IPS DF 19.7 (cell line): ENCODE measurements at places on chromosomes 11 and 22.

- DNase-seq = peak; percentile 9
Measured at GRCh38 chr11:97938789-97939188, 1082.0 kb upstream of the CNTN5 start.

DNA sequence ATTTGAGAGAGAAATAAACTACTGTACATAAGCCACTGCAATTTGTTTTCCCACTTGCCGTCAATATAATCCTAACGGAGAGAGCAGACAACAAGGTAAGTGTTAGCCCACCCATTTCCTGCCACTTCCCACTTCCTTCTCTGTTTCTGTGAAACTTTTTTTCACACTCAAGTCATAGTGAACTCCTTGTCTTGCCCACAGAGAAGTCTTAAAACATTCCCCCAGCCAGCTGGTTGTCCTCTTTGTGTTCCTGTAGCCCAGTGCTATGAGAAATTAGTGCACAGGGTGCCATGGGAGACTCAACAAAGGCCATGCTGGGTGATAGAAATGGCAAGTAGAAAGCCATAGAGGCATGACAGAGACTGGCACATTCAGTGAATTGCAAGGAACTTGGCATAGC lies 208.6 kb downstream of the BLID start:
- DNase-seq = no peak

DNA sequence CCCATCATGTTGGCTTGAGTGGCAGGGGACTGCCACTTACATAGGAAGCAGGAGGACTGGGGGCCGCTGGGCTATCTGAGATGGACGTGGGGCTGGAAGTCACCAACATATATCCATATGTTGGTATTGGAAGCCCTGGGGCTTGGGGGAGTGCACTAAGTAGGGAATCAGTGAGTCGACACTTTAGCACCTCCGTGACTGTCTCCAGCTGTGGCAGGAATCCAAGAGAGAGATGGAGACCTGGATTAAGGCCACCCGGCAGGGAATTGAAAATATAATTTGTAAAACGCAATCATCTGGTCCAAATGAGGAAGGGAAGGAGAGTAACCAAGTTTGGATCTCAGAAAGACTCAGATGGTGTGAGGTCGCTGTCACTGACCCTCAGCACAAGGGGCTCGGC lies 68.4 kb downstream of the ELFN2 start:
- DNase-seq = no peak

DNA sequence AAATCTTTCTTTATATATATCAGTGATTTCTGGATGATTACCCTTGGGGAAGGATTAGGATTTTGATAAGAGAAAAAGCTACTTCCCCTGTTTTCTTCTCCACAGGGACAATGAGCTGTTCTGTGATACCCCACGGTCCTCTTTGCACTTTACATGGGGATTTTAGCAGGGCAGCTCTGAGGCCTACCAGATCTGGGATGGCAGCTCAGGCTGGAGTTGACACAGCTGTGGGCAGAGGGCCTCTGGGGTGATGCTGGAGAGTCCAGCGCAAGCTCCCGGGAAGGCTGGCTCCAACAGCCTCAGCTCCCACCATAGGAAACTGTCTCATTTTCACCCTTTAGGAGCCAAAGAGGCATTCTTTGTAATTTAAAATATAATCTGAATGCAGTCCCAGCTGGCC lies 383.8 kb upstream of the NARS2 start:
- no peak for DNase-seq

DNA sequence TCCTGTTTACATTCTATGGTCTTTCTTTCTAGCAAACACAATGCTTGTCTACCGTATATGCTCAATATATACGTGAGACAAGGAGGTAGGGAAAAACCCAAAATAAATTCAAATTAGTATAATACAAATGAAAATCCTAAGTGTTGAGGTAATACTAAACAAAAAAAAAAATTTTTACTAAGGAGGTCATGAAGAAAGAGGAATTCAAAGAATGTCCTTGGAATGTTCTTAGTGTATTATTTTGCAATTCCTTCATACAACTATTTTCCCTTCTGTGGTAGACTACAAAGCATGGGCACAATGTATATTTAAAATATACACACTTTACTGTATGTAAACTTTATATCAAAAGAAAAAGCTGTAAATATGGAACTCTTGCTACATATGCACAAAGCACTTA lies 36.4 kb downstream of the PIK3C2A start:
- DNase-seq = no peak

DNA sequence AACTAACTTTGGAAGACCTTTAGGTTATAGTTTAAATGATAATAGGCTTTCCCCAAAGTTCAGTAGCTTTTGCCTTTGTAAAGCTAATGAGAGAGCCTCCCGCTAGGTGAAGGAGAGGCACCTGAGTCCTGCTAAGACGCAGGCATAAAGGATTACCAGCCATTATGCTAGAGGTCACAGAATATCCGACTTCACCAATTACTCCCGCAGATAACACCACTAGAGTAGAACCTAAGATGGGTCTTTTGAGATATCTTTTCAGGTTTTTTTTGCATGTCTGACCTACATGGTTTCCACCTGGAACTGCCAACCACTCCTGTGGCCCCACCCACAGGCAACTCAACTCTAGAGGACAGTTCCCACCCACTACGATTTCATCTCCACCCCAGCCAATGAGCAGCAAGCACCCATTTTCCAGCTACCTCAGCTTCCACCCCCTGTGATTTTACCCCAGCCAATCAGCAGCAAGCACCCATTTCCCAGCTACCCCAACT lies 314.3 kb downstream of the BRD1 start:
- no peak for DNase-seq

- no peak for DNase-seq
Measured at GRCh38 chr22:44532552-44532951, 34.5 kb upstream of the RTL6 start.

DNA sequence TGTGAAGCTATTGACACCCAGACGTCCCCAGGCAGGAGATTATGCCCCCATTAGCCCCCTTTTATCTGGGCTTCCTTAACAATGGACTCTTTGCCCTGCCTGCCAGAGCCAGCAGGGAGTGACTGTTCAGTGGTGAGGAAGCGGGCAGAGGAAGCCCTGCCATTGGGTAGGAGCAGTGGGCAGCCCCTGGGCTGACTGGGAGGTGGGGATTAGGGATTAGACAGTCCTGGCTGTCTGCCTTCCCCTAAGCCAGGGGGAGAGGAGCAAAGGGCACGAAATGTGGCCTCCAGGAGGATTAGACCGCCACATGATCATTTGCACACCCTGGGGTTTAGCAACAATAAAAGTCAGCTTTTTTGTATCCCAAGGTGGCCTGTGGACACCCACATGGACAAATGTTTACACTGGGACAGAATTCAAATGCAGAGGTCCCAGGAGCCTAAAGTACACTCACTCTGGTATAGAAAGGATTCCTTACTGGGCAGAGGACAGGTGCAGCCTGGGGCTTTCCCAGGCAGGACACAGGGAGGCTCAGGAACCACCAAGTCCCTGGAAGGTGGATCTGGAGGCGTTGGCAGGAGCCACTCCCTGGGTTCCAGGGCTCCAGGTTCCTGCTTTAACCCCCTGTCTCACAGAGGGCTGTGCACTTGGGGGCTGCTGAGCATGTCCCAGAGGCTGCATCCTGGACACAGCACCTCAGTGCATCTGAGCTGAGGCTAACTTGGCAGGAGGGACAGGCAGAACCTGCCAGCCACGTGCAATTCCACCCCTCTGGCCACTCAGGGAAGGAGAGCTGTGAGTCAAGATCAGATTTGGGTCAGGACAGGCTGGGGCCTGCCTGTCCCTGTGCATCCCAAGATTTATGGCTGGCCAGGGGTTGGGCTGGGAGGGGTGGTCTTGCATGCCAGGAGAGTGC lies 2.1 kb downstream of the PNPLA3 start:
- DNase-seq = no peak

DNA sequence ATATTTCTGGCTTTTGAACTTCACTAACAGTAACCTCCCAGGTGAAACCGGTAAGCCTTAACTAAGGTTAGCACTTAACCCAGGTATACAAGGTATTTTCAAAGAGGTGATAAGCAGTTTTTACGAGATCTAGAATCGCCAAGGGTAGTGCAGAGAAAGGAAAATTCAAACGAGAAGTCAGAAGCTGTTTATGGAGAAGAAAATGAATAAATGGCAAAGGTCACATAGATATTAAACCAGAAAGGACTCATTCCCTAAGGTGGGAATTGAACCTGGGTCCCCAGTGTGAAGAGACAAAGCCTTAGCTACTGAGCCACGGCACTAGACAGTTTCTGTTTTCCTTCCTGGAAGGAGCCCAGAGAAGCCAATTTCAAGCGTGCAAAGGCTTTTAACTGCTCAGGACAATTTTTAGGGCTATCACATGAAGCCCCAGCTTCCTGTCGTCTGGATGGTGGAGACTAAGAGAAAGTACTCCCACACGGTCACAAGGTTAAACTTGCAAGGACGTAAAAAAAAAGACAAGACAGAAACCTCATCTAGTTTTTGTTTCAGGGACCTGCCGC lies 5.7 kb upstream of the C1QTNF6 start:
- DNase-seq = no peak

GRCh38 chr11:121004206-121004840 lies 19.6 kb upstream of the TBCEL start:
- no peak for DNase-seq

DNA sequence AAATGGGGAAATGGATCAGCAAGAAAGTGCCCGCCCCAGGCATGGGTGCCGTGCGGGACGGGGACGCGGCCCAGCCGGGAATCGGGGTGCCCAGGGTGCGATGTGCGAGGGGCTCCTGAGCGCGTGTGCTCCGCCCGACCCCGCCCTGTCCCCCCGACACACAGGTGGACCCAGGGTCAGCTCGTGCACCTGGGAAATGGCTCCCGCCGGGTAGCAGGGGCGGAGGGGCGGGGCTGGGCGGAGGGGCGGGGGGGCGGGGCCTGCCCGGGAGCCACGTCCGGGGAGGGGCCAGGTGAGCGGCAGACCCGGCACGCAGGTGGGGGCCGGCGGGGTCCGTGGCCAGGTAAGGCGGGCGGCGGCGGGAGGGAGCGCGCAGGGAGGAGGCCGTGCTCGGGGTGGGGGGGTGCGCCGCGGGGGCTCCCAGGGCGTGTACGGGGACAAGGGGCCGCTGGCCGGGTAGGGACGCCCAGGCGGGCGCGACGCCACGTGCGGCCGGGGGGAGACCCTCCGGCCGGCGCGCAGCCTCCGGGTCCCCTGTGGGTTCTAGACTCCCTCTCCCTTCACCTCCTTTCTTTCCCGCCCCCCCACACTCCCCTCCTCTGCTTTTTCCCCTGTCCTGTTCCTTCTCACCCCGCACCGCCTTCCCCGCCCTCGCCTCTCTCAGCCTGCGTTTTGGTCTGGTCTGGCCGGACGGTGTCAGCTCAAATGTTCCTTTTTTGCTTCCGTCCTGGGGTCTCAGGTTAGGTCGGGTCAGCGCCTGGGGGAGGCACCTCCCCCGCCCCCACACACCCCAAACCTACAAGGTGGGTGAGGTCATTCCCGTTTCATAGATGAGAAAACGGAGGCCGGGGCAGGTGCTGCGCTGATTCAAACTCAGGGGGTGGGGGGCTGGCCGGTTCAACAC lies at the start of gene ARHGAP8:
Gene ARHGAP8 (plus strand): TSS at position 291 of the 904 bp plus-strand sequence. CDS start 33,953 bp downstream, outside the sequence.
- no peak for DNase-seq

GRCh38 chr11:118690553-118691304 lies 11.3 kb upstream of the TREH start:
- no peak for DNase-seq

DNA sequence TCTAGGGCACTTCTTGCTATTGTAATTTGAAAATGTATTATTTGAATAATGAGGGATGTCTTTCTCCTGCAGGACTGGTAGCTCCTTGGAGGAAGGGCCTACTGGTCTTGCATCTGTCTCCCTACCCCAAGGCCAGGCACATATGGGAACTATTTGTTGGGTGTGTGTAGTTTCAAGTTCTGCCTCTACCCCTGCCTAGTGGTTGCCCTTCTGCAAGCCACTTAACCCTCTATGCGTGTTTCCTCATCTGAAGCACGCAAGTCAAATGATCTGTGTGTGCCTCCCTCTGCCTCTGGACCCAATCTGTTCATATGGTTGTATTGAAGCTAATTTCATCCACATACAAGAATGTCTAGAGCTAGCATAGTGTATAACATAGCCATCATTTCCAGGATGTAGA lies 67.0 kb downstream of the WNT11 start:
- DNase-seq = no peak

GRCh38 chr11:57663975-57664374 lies 3.9 kb upstream of the ZDHHC5 start:
- DNase-seq = no peak

DNA sequence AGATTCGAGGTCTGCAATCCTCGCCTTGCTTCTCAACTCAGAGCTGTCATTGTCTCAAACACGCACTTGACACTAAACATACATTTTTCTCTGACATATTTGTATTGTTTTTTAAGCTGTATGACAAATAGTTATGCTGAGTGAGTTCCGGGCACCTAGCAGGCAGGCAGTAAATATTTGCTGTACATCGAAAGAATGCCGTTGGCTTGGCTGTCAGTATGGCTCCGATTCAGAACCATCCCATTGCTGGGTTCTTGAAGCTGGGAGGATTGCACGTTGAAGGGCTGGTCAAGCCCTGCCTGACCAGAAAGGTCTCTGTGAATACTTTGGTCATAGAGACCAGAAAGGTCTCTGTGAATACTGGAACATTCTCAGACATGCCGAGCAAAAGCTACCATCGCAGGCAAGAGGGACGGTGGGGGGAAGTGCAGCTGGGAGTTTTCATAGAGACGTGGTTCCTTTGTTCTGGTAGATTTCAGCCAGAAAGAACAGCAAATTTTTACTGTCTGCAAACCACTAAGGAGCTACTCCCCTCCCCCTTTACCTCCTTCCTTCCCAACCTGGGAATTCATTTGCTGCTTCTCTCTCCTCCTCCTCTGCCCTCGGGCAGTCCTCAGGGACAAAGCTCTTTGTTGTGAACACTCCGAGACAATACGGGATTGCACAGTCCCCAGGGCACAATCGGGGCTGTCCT lies 202.2 kb upstream of the SORL1-AS1 start:
- no peak for DNase-seq

GRCh38 chr22:17190702-17191101 lies 28.5 kb downstream of the ADA2 start:
- DNase-seq = no peak

DNA sequence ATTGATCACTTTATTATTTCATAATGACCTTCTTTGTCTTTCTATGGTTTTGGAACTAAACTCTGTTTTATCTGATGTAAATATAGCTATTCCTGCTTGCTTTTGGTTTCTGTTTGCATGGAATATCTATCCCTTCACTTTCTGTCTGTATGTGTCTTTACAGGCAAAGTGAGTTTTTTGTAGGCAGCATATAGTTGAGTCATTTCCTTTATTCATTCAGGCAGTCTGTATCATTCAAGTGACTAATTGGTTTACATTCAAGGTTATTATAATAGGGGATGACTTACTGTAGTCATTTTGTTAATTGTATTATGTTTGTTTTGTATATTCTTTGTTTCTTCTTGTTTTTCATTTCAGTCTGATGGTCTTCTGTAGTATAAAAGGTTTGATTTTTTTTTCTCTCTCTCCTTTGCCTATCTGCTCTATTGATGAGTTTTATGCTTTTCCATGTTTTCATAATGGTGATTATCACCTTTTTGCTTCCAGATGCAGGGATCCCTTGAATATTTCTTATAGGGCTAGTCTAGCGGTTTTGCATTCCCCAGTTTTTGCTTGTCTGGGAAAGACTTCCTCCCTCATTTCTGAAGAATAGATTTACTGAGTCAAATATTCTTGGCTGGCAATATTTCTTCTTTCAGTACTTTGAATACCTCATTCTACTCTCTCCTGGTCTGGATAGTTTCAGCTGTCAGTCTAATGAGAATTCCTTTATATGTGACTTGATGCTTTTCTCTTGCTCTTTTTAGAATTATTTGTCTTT lies 50.4 kb downstream of the GDPD4 start:
- DNase-seq = no peak
